ENCODE measurements at places on chromosomes 11 and 22. TPM values are rescaled to one million over a fixed set of nuclear protein-coding genes. Genes with fewer than 3 reads are reported as not detected.

CARNS1 gene
- total RNA-seq, result 0.76 TPM

MS4A15 gene
- total RNA-seq, result not detected

DDT gene
- 326 TPM for total RNA-seq

C22orf42 gene
- total RNA-seq, result not detected

CEP126 gene
- total RNA-seq, result 0.58 TPM

CYTH4 gene
- total RNA-seq, result not detected

CNIH2 gene
- total RNA-seq, result 0.99 TPM

DNAJB13 gene
- 0.46 TPM for total RNA-seq

CD59 gene
- 90.3 TPM for total RNA-seq

TRIM21 gene
- total RNA-seq, result 14.7 TPM

NKAPD1 gene
- total RNA-seq, result 13.4 TPM

FOSL1 gene
- 140 TPM for total RNA-seq

SERPING1 gene
- not detected for total RNA-seq

ISX gene
- not detected for total RNA-seq

VSTM5 gene
- not detected for total RNA-seq

PNPLA3 gene
- 0.15 TPM for total RNA-seq

CHADL gene
- 0.76 TPM for total RNA-seq

TEF gene
- total RNA-seq, result 16.7 TPM

GRIA4 gene
- not detected for total RNA-seq

BIK gene
- 4.2 TPM for total RNA-seq

NCAM1 gene
- total RNA-seq, result not detected

PGR gene
- not detected for total RNA-seq

PATE2 gene
- total RNA-seq, result not detected

HBB gene
- not detected for total RNA-seq

OR8G5 gene
- total RNA-seq, result not detected

UPB1 gene
- total RNA-seq, result not detected

OR8U1 gene
- total RNA-seq, result not detected

MIOX gene
- total RNA-seq, result not detected

OR10A2 gene
- total RNA-seq, result not detected

TRIM51 gene
- not detected for total RNA-seq

CASP1 gene
- total RNA-seq, result not detected

PLEKHA7 gene
- total RNA-seq, result 70.8 TPM

SLC35E4 gene
- 14.2 TPM for total RNA-seq

SCN2B gene
- not detected for total RNA-seq

F2 gene
- total RNA-seq, result 0.38 TPM

NRXN2 gene
- total RNA-seq, result not detected

ARHGEF17 gene
- 31.9 TPM for total RNA-seq

SLC22A9 gene
- total RNA-seq, result 0.43 TPM

MUC5B gene
- total RNA-seq, result 0.10 TPM

GGTLC3 gene
- not detected for total RNA-seq

ASPHD2 gene
- 0.20 TPM for total RNA-seq

PKP3 gene
- total RNA-seq, result 306 TPM

CDC42BPG gene
- 22.7 TPM for total RNA-seq

CHRM1 gene
- total RNA-seq, result not detected

EHF gene
- total RNA-seq, result 320 TPM

Measured in HT-29 (cell line).